ENCODE measurements at places on chromosomes 1 and 21.
A peak's percentile ranks its signal among the peaks of the same experiment; 100 is the strongest.

DNA sequence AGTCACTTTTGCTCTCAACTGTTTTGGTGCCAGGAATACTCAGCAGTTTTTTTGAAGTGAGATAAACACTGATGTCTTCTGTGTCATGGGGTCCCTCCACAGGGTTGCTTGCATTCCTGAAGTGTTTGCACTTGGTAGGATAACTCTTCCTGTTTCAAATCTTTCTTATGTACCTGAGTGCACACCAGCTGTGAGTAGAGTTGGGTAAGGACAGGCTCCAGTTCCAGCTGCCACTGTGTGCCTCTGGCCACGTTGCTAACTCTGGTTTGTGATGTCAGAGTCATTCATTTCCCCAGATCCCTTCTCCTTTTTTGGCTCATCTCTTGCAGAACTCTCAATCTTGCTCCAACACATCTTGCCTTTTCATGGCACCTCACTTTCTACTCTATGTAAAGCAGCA, 356.3 kb upstream of the B3GALT2 start:
- DNase-seq = no peak

DNA sequence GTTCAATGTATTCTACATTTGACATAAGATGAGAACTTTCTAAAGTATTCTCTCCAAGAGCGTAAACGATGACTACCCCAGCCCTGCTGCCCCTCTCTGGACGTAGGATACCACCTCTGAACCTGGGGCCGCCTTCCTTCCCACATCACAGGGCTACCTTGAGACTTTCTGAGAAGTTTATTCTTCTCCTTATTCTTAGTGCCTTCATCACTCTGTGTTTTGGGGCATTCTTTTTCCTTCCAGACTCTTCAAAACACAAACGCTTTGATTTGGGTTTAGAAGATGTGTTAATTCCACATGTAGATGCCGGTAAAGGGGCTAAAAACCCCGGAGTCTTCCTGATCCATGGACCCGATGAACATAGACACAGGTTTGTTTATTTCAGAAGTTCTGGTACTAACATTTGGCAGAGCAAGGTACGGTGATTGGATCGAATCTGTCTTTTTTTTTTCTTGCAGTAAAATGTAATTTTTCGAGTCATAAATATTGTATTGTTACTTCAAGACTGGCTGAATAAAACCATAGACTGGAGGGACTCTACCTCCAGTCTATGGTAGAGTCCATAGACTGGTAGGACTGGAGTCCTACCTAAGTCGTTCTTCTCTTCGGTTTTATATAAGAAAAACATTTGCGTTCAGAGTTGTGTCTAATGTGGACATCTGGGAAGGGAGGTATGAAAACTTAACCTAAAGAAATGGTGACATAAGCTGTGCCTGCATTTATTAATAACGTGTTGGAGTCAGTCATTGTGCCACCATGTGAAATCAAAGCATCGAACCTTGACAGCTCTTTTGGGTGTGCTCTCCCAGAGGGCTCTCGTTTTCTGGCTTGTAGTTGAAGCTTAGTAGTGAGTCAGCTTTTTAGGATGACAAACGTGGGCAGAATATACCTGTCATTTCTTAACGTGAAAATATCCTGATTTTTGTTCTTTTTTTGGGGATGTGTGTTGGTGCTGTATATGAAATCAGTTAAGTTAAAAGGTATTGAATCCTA, 1.2 kb downstream of the MAN1A2 start:
- peak; percentile 33 for DNase-seq

- no peak for DNase-seq
Measured at GRCh38 chr1:86829321-86829720, 84.6 kb downstream of the SELENOF start.

DNA sequence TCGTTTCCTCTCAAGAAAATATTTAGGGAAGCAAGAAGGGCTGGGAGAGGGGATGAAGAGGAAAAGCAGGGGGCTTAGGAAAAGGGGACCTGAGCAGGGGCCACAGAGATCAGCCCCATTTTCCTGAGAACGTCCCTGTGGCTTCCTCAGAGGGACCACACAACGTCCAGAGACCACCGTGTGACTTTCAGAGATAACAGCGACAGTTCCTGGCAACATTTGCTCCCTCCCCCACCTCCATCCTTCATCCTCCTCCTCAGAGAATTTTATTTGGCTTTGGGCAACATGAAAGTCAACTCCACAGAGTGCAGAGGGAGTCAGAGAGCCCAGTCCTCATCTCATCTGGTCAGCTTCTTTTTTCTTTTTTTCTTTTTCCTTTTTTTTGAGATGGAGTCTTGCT, 50.9 kb downstream of the RUNX1 start:
- no peak for DNase-seq

GRCh38 chr1:201556841-201557571, 18.1 kb downstream of the NAV1 start:
- DNase-seq = no peak

- DNase-seq = no peak
Measured at GRCh38 chr1:167916766-167917511, 3.0 kb upstream of the ADCY10 start.

GRCh38 chr1:209207701-209208286, 375.7 kb upstream of the CAMK1G start:
- DNase-seq = peak; percentile 68

GRCh38 chr1:178541829-178542553, 29.1 kb downstream of the TEX35 start:
- peak; percentile 65 for DNase-seq

- DNase-seq = no peak
Measured at GRCh38 chr1:2087766-2088165, 37.6 kb downstream of the PRKCZ start.

DNA sequence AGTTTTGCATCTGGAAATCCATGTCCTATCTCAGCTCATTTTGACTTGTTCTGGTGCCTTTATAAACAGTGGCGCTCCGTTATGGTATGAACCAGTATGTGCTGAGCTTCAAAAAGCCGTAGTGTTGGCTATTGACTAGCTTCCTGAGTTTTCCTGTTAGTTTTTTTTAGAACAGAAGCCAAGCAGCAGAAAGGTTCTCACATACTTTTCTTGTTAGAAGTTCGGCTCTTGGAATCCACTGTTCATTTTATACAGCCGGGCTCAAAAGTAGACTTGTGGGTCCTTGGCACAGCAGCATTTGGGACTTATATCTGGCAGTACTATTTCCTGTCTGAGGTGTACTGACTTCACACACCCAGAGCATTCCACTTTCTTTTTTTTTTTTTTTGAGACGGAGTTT, 63.8 kb downstream of the TBCE start:
- DNase-seq = no peak

- no peak for DNase-seq
Measured at GRCh38 chr1:10253149-10253548, 42.8 kb downstream of the KIF1B start.

GRCh38 chr1:37998913-37999429, 6.3 kb downstream of the FHL3 start:
- DNase-seq = no peak

- DNase-seq = no peak
Measured at GRCh38 chr1:154431586-154432373, 26.6 kb downstream of the IL6R start.

DNA sequence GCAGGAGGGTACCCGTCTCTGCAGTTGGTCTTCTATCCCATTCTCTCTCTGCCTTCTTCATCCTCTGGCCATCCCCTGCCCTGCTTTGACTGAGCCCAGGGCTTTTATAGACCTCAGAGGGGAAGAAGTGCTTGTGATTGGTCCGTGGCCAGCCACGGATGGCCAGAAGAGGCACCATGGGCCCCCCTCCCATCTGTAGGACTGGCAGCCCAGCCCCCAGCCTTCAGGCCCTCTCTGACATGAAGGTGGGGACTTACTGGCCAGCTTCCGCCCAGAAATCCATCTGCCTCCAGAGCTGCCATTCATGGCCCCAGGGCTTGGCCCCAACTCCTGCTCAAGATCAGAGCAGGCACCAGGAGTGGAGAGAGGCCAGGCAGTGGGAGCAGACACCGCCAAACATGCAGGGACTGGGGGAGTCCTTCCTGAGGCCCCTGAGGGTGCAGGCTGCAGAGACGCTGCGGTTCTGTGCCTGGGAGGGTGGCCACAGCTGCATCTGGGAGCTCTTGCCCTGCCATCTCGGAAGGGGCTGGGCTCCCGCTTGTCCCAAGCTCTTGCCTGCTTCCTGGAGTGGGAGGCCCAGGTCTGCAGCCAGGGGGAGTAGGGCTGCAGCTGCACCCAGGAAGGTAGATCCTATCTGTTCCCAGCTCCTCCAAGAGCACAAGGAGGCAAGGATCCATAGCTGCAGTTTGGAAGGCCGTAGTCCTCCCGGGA, 698.6 kb upstream of the B3GALT2 start:
- no peak for DNase-seq

DNA sequence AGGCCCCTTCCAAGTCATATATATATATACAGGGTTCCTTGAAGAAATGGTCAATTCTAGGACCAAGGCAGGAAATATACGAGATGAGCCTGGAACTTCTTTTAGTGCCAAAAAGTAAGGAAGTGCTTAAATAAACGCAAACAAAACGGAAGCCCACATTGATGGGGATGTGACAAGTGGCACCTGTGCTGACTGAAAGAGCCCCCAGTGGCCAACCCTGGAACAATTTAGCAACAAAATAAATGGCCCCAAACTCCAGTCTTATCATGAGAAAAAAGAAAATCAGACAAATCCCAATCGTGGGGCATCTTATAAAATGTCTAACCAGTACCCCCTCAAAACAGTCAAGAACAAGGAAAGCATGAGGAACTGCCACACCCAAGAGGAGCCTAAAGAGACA, 17.7 kb downstream of the PLA2G5 start:
- no peak for DNase-seq

All from thyroid gland (tissue), 4 donors.